ENCODE measurements at places on chromosomes 12 and 14. TPM values are rescaled to one million over a fixed set of nuclear protein-coding genes. Genes with fewer than 3 reads are reported as not detected.

DNA sequence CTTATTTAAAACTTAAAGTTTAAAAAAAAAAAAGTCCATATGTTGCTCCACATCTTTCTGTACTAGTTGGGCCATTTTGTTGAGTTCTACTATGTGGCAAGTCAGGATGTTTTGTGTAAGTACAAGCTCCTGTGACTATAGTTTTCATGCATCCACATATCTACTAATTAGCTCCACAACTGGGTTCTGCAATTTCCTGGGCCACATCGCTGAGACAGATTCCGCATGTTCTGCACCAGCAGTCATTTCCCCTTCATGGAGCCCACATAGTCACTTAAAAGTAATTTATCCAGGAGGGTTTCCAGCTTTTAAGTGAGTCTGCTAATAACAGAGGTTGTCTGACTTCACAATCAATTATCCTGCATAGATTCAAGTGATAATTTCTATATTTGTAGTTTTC is 461.4 kb downstream of the ZFP36L1 start:
- DNase-seq = no peak

Gene KRT77
- total RNA-seq = not detected

DNA sequence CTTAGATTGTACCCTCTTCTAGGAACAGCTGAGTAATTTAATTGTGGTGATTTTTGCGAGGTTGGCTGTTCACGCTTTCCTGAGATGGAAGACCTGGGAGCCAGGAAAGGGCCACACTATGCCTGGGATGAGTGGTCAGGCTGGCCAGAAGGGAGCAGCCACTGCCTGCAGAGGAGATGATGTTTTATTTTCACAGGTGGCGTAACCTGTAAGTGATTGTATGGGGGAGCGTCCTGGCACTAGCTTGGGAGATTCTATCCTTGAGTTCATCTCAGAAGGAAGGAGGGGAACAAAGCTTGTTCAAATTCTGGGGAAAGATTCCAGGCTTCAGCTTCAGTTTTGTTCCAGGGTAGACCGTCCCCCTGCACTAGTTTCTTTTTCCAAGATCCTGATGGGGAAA is 1.2 kb downstream of the RPH3A start:
- DNase-seq = no peak

Gene OR4K15
- not detected for total RNA-seq

DNA sequence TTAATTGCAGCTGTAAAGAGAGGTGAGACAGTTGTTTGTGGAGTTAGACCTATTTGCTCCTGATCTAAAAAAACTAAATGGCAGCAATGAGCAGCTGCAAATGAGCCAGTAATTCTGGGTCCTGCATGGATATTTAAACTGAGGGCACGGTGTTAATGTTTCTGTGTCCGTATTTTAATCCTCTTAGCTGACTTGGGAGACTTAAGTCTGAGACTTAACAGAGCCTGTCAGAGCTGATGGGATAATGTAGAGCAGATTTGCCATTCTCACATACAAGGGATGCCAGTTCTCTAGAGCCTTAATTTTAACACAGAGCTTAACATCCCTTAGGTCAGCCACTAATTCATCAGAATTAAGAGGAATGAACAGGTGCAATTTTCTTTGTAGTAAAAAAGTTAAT is 178.6 kb upstream of the PDE3A start:
- no peak for DNase-seq

GRCh38 chr12:110600254-110600653 is 13.7 kb upstream of the TCTN1 start:
- no peak for DNase-seq

Gene AKAP5
- total RNA-seq = 0.81 TPM

- DNase-seq = no peak
Observed at GRCh38 chr14:64937171-64937820, 5.2 kb downstream of the GPX2 start.

DNA sequence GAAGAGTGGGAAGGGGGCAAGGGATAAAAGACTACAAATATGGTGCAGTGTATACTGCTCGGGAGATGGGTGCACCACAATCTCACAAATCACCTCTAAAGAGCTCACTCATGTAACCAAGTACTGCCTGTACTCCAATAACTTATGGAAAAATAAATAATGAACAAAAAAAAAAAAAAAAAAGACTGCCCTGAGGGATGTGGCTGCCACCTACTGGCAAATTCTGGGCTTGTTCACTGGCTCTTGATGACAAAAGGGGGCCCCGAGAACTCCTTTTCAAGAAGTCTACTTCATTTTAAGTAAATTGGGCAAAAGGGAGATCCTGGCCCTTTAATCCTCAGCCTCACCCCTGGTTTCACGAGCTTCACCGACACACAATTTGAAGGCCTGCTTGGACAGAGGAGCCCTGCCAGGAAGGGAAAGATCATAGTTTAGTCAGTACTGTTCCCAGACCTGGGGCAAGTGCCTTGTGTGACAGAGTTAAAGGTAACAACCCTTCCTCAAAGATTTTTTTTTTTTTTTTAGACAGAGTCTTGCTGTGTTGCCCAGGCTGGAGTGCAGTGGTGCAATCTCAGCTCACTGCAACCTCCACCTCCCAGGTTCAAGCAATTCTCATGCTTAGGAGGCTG is 26.1 kb upstream of the STAC3 start:
- no peak for DNase-seq

DNA sequence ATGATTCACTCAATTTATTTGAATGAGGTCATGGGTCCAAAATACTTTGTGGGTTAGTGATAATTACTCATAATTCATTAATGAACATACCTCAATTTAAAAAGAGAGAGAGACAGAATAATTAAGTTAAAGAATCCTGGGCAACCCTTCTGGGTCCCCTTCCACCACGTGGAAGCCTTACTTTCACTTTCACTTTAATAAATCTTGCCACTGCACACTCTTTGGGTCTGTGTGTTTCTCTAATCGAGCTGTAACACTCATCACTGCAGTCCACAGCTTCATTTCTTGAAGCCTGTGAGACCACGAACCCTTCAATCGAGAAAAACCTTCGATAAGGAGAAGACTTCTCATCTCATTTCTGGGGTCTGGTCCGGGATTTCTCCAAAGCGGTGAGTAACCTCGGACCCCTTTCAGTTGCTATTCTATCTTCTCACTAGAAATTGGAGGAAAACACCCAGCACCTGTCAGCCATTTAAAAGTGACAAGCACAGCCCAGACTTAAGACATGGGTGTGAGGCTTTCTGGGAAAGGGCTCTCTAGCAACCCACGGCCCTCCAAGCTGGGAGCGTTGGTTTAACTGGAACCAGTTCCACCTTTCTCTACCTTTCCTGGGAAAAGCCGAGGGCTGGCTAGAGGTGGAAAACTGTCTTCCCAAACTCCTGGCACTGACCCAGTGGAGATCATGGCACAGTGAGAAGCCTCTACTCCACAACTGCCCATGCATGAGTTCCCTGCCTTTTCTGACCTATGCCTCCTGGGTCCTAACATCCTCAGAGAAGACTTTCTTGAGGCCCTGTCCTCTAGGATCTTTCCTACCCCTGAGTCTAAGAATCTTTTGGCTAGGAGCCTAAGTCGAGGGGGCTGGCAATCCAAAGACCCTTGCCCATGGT is 148.8 kb upstream of the ATF7IP start:
- no peak for DNase-seq

DNA sequence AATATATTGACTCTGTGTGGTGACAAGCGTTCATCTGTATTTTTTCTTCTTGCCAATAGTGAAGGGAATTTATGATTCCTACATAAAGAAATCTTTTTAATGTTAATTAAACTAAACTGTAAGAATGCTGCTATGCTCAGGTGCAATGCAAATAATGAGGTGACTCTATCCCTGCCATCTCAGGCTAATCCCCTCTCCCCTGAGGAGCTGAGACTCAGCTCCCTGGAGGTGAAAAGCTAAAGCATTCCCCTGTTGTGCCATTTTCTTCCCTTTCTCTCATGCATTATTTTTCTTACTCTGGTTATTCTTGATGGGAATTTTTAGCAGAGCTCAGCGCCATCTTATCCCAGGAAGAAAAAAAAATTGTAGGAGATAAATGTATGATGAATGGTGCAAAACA is 113.9 kb upstream of the FGD4 start:
- no peak for DNase-seq

- no peak for DNase-seq
Observed at GRCh38 chr12:39685854-39686657, 66.5 kb upstream of the ABCD2 start.

- peak; percentile 88 for DNase-seq
Observed at GRCh38 chr14:50342221-50343078, 30.3 kb downstream of the DMAC2L start.

DNA sequence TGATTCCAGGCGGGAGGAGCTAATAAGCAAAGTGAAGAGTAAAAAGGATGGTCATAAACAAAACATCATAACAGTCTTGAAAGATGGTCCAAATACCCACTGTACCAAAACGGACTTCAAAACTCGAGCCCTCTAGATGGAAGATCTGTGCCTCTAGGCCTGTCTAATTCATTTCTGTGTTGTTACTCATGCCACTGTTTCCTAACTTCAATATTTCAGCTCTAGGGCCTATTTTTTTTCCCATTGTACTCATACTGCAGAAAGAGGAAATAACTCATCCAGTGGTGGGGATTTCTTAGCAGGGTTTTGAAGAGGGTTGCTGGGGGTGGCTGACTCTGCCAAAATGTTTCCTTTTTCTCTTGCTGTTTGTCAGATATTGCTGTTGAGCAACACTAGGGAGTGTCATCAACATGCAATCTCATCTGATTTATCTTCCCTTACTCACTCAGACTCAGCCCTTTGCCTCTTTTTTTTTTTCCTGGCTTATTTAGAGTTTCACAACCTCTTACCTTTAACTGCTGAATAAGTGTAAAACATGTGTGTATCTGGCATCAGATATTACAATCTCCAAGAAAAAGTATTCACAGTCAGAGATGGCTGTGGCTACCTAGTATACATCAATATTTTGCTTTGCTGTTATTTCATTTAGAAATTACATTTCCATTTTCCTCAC is 189.6 kb downstream of the DUSP6 start:
- peak; percentile 90 for DNase-seq

Gene C1QL4
- total RNA-seq = not detected

GRCh38 chr12:19236656-19237055 is 107.1 kb downstream of the PLEKHA5 start:
- DNase-seq = no peak

Gene ASIC1
- total RNA-seq = 5.7 TPM

- DNase-seq = no peak
Observed at GRCh38 chr14:99840265-99840664, 47.1 kb downstream of the EML1 start.

Gene KRT72
- total RNA-seq = not detected

DNA sequence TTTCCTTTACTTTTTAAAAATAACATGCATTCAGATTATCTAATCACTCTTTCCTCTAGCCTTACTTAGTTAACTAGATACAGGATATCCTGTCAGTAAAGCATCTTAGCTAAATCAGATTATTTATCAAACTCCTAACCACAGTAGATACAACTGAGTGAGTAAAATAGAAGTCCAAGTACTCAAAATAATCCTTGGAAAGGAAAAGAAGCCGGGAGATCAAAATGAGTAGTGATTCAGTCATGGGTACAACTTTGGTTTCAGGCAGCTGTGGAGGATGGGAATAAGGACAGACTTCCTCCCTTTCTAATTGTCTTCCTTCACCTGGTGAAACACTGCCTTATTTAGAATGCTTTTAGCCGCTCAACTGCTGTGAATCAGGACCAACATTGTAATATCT is 29.4 kb downstream of the GNG2 start:
- no peak for DNase-seq

Gene SYCP3
- 0.14 TPM for total RNA-seq

DNA sequence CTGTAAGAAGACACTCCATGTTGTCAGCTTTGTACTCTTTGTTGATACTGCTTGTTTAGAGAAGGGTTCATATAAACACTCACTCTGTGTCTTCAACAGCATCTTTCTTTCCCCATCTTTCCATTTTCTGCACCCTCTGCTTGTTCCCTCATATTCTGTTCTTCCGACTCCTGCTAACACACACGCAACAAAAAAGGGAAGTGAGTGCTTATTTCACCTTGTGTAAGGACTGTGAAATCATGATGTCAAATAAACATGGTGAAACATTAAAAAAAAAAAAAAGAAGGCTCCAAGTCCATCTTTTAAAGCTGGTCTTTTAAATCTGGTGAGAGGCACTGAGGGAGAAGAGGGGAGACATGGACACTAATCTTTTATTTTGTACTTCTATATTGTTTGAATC is 145.4 kb downstream of the RPAP3 start:
- no peak for DNase-seq

- no peak for DNase-seq
Observed at GRCh38 chr12:26334621-26335124, 139.3 kb downstream of the SSPN start.

GRCh38 chr14:60327447-60328331 is 78.7 kb downstream of the PPM1A start:
- DNase-seq = no peak

DNA sequence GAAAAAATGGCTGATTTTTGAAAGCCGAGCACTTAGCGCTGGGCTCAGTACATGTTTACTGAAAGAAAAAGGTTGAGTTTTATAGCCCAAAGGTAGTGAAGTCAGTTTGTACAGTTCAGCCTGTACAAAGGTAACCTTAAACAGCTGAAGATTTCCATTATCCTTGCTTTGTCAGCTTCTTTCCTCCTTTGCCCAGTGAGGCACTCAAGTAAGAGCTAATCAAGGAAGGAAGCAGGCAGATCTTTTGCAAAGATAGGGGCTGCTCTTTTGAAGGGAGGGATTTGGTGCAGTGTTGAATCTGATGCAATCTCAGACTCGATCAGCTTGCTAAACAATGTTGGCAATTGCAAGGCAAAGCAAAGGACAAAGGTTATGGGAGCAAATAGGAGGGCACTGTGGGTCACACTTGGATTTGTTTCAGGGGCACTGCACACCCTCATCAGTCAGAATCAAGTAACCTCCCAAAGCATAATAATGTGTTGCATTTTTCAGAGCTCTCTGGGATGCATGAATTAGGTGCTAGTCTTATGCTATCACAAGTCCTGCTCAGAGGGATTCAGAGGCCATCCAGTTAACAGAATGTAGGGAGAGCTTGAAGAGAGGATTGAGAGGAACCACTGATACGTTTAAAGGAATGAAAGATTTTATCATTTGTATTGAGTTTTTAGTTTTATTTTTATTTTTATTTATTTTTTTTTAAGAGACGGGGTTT is 44.4 kb downstream of the ANO6 start:
- no peak for DNase-seq

Gene UNC79
- total RNA-seq = 0.81 TPM

Gene GLI1
- 0.71 TPM for total RNA-seq

Gene RPS6KL1
- total RNA-seq = 11.1 TPM

Gene CMKLR1
- total RNA-seq = 13.2 TPM

GRCh38 chr14:20809917-20810316 is 7.3 kb upstream of the RNASE1 start:
- no peak for DNase-seq

Gene KERA
- not detected for total RNA-seq

GRCh38 chr12:47164724-47165439 is 85.1 kb upstream of the AMIGO2 start:
- no peak for DNase-seq

DNA sequence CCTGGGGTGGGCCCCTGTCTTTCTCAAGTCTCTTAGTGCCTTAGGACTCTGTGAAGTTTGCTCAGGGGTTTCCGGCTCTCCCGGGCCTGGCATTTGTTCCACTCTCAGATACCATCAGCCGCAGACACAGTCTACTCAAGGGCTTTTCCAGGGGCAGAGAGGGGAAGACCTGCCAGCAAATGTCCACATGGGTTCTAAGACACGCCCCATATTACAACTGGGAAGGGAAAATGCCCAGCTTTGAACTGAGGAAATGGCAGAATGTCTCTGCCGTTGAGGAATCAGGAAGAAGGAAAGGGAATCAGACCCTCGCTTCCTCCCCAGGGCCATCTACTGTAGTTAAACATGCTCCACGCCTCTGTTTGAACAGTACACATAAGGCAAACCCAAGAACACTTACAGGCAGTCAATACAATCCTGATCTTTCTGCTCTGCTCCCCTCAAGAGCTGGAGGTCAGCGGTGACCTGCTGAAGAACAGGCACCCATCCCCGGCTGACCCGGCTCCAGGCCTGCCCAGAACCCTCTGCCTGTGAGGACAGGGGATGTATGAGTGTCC is 7.9 kb downstream of the CCDC85C start:
- DNase-seq = peak; percentile 82
